Hypothalamus (tissue), 51 donors: ENCODE measurements at places on chromosomes 3 and 15.
A peak's percentile ranks its signal among the peaks of the same experiment; 100 is the strongest.

- no peak for DNase-seq
These were observed 164.1 kb upstream of the SLC2A2 start for GRCh38 chr3:171190668-171191067.

GRCh38 chr3:149481056-149481455 is 6.6 kb downstream of the TM4SF4 start:
- DNase-seq, result no peak

- DNase-seq, result no peak
These were observed 108.0 kb upstream of the PRR20G start for GRCh38 chr3:127395663-127396355.

- DNase-seq, result no peak
These were observed 10.6 kb downstream of the XXYLT1 start for GRCh38 chr3:195260280-195260905.

GRCh38 chr3:52537726-52538421 is 1.5 kb downstream of the UQCC5 start:
- no peak for DNase-seq

DNA sequence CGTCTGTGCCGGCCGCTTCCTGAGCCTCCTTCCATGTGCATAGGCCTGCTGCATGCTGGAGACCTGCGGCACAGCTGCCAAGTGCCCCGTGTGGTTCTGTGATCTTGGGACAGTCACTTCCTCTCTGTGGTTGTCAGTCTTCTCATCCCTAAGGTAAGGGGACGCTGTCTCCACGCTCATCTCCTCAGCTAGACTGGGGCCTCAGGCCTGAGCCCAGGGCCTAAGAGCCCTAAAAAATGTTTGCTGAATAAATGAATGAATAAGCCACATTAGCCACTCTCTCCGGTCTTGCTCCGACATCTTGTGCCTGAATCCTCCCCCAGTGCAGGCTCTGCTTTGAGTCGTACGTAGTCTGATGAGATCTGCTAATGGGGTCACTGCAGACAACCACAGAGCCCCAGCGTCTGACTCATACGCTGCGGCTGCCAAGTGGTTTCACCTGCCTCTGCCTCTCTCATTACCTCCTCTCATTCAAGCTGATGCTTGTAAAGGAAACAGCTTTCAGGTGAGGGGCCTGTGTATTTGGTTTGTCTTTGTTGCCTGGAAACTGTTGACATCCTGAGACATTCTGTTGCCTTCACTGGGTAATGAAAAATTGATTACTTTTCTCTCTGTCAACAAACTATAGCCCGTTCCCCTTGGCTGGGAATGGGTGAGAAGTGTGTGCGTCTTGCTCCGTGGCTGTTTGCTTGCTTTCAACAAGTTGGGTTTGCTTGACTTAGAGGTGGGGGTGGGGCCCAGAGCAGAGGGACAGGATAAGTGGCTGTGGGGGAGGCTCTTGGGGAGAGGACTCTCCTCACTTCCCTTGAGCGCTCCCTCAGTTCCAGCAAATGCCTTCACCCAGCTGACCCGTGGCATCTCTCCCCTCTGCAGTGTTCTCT is 15.9 kb downstream of the RPLP1 start:
- DNase-seq, result no peak

DNA sequence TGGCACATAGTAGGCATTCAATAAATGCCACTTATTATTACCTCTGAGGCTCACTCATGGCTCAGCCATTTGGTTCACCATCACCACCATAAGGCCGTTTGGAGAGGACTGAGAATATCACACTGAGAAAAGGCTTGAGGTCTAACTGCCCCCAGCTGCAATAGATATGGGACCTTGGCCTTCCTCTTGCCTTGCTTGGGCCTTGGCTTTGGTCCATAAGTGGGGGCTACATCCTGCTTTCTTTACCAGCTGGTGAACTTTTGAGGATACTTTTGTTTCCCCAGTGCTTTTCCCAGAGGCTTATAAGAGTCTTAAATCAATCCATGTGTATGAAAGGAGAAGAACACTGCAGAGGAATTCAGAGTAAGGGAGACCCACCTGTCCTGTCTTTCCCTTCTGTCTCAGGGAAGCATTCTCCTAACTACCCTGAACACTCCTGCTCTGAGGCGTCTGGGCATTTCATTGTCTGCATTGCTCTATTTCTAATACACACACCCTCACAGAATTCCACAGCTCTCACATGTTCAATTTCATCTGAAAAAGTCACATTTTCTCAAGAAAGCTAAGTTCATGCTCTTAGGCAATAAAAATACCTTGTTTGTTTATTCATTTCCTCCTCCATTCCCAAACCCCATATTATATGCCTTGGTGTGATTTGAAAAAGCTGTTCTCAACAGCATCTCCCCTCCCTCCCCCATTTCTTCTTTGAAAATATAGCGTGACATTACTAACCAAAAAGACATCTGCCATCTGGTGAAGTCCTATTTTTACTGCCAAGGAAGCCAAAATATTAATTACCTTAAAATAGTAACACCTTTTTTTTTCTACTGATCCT is 22.5 kb upstream of the KCNMB2 start:
- no peak for DNase-seq

GRCh38 chr15:79981831-79982455 is 10.9 kb upstream of the BCL2A1 start:
- DNase-seq, result no peak

GRCh38 chr3:99394831-99395778 is 243.3 kb upstream of the COL8A1 start:
- DNase-seq, result no peak

GRCh38 chr3:8777201-8777977 is 8.0 kb upstream of the OXTR start:
- DNase-seq, result no peak

- DNase-seq, result no peak
These were observed 65.4 kb downstream of the ABI3BP start for GRCh38 chr3:100927775-100928174.

DNA sequence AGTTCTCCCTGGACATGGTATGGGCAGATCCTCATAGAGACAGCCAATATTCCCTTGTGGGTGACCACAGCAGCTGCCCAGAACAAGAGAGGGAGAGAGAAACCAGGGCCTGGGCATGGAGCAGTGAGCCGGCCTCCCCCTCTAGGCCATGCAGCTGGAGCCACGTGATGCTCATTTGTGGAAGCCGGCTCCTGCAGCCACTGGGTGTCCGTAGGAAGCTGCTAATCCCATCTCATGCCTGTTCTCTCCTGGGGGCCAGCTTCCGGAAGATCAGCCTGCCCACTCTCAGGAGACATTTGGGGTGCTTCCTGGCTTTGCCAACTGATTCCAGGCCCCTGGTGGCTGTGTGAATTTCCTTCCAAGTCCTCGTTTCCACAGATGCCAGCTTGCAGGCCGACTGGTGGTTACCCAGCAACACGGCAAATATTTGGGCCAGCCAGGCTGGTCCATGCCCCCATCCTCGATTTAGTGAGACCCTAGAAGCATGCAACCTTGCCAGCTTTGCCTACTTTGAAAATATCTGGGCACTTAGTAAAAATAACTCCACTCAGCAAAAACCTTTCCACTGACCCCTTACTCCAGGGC is 55.3 kb downstream of the LINGO1 start:
- no peak for DNase-seq

- no peak for DNase-seq
These were observed 41.8 kb downstream of the SMAD3 start for GRCh38 chr15:67107014-67107812.

DNA sequence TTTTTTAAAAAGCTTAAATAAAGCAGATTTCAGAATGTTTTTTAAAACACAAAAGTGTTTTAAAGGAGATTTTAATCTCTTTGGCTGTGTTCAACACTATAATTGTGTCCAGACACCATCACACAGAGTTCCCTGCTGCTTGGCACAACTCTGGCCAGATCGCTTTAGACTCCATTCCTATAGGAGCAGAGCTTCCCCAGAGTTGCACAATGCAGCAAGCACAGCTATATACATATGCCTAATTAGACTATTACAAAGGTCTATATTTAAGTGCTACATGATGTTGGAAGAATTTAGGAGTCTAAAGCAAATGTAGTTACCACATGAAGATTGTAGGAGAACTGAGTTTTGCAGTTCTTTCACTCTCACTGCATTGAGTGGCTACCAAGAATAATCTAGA is 11.2 kb downstream of the SLC9A9 start:
- DNase-seq, result no peak

GRCh38 chr3:138933981-138934691 is 12.8 kb downstream of the FOXL2 start:
- DNase-seq, result no peak

DNA sequence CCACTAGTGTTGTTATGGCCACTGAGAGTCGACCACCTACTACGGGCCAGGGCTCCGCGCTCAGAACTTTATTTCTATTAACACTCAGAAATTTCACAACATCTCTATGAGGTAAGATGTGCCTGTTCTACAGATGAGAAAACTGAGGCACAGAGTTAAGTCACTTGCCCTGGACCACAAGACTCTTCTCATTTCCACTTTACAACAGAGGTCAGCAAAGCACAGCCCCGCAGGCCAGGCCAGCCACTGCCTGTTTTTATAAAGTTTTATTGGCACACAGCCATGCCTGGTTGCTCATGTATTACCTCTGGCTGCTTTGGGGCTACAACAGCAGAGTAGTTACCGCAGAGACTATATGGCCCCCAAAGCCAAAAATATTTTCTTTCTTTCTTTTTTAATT is 503.6 kb downstream of the SHQ1 start:
- no peak for DNase-seq

- no peak for DNase-seq
These were observed 562.7 kb downstream of the TUSC7 start for GRCh38 chr3:117272274-117272673.

DNA sequence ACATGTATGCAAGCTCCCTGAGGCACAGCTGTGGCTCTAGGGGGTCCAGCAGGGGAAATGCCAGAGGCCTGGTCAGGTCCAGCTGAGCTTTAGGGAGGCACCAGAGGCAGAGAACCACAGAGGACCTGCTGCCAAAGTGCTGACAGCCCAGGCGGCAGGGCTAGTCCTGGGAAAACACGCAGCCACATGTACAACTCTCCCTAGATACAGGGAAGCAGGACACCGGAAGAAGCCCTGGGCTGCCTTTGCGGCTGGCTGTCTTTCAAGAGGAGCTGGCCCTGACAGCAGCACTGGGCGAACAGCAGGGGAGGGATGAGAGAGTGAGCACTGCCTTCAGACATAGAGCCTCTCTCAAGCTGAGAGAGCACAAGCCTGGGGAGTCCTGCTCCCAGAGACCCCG is 40.7 kb downstream of the RFT1 start:
- DNase-seq, result no peak

DNA sequence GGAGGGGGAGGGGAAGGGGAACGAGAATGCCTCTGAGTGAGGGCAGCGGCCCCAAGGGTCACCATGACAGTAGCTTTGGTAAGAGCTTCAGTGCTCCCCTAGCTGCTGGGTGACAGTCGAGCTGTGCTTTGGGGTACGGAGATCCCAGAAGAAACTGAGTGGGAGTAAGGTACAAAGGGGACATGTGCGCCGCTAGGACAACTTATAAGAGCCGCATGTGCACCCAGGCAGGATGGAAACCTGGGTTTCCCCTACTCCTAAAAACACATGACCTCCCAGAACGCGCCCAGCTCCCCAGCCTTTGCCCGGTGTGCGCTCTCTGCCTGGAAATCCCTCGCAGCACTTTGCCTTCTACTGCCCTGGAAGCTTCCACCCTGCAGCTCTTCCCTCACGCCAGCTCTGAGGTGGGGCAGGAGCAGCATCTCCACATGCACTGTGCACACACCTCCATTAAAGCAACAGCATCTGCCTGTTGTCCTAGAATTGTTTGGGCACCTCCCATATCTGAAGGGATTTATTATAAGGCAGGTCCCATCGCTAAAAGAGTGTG is 232.2 kb downstream of the ADAMTS17 start:
- DNase-seq, result no peak

GRCh38 chr3:166285001-166285400 is 447.8 kb upstream of the BCHE start:
- no peak for DNase-seq

DNA sequence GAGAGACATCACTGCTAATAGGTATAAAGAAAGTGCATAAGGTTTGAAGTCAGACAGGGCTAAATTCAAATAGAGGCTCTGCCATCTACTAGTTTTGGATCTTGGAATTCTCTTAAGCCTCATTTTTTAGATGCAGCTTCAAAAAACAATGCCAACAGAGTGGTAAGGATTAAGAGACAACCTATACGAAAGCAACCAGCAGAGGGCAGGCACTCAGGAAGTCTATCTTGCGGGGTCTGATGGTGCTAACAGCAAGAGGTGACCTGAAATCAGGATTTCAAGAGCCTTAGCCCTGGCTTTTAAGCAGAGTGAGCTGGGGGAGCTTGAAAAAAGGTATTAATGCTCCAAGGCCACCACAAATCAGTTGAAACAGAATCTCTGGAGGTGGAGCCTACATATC is 40.7 kb downstream of the LDHAL6B start:
- peak; percentile 10 for DNase-seq

GRCh38 chr15:73865904-73866303 is 7.5 kb upstream of the TBC1D21 start:
- no peak for DNase-seq

- no peak for DNase-seq
These were observed 369.1 kb downstream of the RBMS3 start for GRCh38 chr3:29649815-29650547.

- DNase-seq, result no peak
These were observed 61.4 kb upstream of the IMPG2 start for GRCh38 chr3:101381809-101382208.

GRCh38 chr3:128280481-128281052 is 127.3 kb downstream of the EEFSEC start:
- no peak for DNase-seq

- no peak for DNase-seq
These were observed 28.9 kb upstream of the ICE2 start for GRCh38 chr15:60507596-60508424.
